ENCODE measurements at places on chromosomes 6 and 20. TPM values are rescaled to one million over a fixed set of nuclear protein-coding genes. Genes with fewer than 3 reads are reported as not detected.

- DNase-seq, result no peak
These were observed 67.4 kb upstream of the HINT3 start for GRCh38 chr6:125888989-125889656.

- DNase-seq, result no peak
These were observed 12.1 kb upstream of the CNKSR3 start for GRCh38 chr6:154522576-154522975.

DNA sequence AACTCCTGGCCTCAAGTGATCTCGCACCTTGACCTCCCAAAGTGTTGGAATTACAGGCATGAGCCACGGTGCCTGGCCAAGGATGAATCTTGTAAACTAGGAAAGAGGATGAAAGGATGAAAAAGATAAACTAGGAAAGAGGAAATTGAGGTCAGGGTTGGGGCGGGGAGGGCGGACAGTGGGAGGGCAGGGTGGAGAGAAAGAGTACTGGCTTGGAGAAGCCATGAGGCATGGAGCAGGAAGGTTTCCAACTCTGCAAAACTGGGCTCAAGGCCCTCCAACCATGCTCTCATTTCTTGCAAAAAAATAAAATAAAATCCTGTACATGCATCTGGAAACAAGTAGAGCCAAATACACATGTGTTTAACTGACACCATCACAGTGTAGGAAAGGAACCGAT lies 256.6 kb upstream of the SGK1 start:
- no peak for DNase-seq

DNA sequence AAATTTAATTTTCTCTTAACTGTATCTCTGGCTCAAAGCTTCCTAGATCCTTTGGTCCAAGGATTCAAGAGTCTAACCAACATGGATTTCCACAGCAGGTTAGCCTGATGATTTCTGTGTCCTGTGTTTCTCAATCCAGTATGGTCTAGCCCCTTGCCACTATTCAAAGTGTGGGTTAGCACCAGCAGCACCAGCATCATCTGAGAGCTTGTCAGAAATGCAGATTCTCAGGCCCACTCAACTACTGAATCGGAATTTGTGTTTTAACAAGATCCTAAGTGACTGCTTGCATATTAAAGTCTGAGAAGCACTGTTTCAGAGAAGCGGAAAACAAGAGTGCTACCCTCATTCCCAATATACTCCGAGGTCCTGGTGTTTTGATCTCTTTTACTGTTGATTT lies 133.8 kb upstream of the PRDM1 start:
- no peak for DNase-seq

DNA sequence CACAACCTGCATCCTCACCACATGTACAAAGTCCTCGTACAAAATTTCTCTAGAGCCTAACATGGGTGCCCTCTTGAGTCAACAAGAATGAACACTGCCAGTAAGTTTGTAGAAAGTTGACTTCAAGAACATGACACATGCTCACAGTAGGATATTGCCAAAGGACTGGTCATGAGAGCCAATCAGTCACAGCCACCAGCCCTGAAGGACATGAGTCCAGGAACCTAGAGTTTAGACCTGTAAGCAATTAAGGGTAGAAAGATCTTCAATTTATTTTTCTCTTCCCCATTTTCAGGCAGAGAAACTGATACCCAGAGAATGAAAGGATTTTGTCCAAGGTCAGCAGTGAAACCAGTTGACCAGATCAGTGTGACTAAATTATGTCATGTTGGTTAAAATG lies 96.1 kb downstream of the MAFB start:
- DNase-seq, result no peak

GRCh38 chr6:21309807-21310221 lies 283.7 kb upstream of the SOX4 start:
- DNase-seq, result no peak

- no peak for DNase-seq
These were observed 654.6 kb downstream of the KIF16B start for GRCh38 chr20:15918631-15919030.

GRCh38 chr6:137147195-137147594 lies 26.2 kb downstream of the IL22RA2 start:
- DNase-seq, result no peak

GRCh38 chr20:49687595-49688567 lies 25.8 kb downstream of the B4GALT5 start:
- no peak for DNase-seq

DNA sequence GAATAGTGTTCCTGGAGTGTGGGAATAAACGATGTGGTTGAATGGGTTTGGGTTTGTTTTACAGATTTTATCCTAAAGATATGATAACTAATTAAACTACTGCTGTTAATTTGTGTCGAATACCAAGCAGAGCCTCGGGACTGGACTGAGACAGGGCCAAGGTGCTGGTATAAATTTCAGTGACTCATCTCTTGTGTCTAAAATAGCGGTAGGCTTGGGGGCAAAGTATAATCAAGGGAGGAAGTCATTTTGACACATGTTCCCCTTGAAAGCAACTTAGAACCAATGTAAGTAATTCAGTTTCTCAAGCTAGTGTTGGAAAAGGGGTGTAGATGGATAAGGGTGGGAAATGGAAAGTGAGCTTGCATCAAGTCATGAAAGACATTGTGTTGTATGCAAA lies 108.4 kb downstream of the PLCB4 start:
- no peak for DNase-seq

- DNase-seq, result no peak
These were observed 145.7 kb downstream of the BMP5 start for GRCh38 chr6:55729665-55730064.

DNA sequence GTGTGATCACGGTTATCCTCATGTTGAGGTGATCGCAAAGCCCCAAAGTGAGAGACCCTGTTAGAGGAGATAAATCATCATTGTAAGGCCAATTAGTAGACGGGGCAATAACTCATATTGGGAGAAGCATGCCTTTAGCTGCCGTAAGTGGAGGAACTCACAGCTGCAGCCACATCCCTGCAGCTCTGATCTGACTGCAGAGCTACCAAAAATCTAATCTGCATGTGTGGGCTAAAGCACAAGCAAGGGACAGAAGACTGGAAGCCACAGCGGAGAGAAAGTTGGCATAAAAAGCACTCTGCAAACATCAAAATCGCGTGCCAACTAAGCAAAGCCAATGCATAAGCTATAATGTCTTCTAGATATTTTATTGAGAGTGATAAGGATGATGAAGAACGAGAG lies 79.8 kb downstream of the TBC1D7 start:
- DNase-seq, result no peak

DNA sequence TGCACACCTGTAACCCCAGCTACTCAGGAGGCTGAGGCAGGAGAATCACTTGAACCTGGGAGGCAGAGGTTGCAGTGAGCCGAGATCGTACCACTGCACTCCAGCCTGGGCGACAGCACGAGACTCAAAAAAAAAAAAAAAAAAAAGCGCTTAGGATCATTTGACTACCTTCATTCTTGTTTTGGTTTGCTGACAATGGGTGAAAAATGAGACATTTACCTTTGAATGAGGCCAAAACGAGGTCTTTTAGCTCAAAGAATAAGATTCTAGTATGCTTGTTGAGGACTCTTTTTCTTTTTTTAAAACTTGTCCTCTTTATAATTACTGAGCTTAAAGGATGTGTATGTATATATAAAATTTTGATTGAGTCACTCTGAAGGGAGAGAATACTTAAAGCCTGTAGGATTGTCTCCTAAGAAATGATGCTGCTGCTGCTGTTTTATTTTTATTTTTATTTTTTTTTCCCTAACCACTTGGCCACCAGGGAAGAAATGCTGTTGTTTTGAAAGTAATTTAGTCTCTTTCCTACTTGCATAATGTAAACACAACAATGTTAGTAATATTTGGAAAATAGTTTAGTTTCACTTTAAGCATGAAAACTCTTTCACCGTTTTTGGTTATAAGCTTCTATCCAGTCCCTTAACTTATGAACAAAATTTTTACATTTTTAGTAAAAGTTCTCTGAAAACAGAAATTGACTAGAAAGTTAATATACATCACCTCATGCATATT lies 7.9 kb downstream of the UBR2 start:
- no peak for DNase-seq

DNA sequence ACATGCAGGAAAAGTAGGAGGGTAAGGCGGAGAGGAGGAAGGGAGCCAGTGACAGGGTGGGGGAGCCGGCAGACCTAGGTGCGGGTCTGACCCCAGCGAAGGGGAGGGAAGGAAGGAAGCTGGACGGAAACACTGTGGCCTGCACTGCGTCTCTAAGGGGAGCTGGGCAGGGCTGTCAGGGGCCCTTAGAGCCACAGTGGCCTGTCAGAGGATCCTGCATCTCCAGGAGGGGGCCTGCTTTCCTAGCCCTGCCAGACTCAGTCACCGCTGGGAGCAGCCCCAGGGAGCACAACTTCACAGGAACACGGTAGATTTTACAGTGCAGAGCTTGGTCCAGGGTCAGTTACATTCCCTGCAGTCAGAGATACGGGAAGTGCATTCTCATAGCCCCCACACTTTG lies 118.2 kb downstream of the PACRG start:
- no peak for DNase-seq

- DNase-seq, result no peak
These were observed 388.5 kb downstream of the CDKAL1 start for GRCh38 chr6:20922743-20923142.

- DNase-seq, result no peak
These were observed 163.6 kb upstream of the CENPW start for GRCh38 chr6:126176282-126176681.

DNA sequence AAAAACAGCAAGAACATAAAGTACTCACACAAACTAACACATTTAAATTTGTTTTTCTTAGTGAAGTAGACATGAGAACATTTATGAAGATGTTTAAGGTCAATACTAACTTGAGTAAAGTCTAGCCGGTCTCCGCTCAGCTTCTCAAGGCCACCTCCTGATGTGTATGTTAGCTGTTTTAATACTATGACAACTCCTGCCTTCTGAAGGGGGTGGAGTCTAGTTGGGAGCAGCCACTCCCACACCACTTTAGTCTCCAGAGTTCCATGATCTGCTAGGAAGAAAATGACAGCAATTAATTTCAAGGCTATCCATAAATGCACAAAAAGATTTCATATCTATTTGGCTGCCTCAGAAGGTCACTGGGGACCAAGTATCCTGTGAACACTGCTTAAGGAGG lies at the start of gene GSTA3:
TSS of gene GSTA3 (minus strand) at position 168 of the 400 bp plus-strand sequence. CDS start 3,864 bp downstream, outside the sequence.
- DNase-seq, result no peak

GRCh38 chr20:10788877-10789276 lies 115.1 kb upstream of the JAG1 start:
- no peak for DNase-seq

DNA sequence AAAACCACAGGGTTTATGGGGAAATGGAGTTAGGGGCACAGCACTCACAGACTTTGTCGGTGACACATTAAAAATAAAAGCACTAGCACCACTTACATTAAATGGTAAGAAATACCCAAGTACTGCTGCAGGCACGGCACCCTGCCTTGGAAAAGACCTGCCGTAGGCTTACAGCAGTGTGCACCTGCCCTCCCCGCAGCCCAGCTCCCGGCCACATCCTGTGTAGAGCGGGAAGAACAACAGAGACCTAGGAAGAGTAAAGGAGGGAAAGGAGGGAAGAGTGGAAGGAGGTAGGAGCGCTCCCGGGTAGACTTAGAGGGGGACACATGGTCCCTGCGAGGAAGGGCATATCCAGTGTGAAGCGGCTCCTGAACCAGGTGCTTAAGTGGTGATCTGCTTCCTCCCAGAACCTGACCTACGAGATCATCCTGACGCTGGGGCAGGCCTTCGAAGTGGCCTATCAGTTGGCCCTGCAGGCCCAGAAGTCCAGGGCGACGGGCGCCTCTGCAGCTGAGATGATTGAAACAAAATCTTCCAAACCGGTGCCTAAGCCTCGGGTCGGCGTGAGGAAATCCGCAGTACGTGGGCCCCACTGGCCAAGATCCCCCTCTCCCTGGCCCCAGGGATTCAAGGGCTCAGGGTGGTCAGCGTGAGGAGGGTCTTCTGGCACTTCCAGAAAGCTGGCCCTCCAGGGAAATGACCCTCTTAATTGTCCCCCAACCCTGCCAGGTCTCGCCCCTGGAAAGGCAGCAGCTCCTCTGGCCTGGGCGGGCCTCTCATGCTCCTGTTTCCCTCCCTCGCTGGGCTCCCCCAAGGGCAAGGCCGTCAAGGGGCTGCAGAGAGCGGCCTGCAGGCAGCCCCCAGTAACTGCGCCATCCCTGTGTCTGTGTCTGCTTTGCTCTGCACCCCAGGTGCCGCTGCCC lies 55.5 kb downstream of the TCP11 start:
- no peak for DNase-seq

DNA sequence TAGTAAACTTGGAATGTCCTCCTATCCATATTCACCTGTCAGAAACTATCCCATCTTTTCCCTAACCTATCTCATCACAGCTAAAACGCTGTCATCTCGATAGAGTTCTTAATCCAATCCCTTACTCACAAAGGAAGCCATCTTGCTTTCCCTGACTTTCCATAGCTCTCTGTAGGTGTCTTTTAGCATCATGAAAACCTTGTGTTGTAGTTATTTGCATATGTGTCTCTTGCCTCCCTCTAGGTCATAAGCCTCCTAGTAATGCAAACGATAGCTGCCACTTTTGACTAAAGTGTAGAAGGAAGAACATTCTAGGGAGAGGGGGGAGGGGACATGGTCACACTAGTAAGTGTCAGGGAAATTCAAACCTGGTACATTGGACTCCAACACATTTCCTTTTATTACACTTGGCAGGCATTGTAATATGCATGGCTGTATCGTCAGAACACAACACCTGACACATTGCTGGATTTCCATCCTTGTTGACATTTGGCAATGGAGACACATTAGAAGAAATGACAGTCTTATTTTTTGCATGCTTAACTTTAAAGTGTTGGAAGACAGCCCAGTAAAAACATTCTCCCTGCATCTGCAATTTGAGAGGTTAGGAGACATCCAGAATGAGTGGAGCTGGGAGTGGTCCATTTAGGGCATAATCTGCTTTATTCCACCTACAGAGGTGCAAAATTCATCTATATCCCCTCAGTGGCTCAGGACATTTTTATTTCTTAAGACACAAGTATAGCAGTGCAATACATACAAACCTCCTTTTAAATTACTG lies 283.4 kb downstream of the HAO1 start:
- DNase-seq, result no peak

GRCh38 chr20:54083459-54083858 lies 13.1 kb upstream of the BCAS1 start:
- DNase-seq, result no peak

- no peak for DNase-seq
These were observed 83.6 kb upstream of the CCDC167 start for GRCh38 chr6:37583261-37583660.

Gene KCNK17
- total RNA-seq, result not detected

Gene SGK1
- 36.9 TPM for total RNA-seq

Gene OXT
- total RNA-seq, result 0.60 TPM

Gene SEC23B
- total RNA-seq, result 77.0 TPM

Gene ADAM33
- not detected for total RNA-seq

Gene F13A1
- total RNA-seq, result 0.14 TPM

Gene C4A
- total RNA-seq, result 4.3 TPM

Gene UBD
- total RNA-seq, result 3.3 TPM

Gene PTK6
- 0.16 TPM for total RNA-seq

Gene C6orf132
- 0.11 TPM for total RNA-seq

Data from activated T-cell treated with anti-CD3 and anti-CD28 coated beads, Interleukin-2, amount 50 U/mL, for 4 hours (primary cell).